ENCODE measurements at places on chromosomes 3 and 15.
A peak's percentile ranks its signal among the peaks of the same experiment; 100 is the strongest.

GRCh38 chr15:41438206-41438605, 21.3 kb downstream of the RTF1 start:
- DNase-seq: no peak

DNA sequence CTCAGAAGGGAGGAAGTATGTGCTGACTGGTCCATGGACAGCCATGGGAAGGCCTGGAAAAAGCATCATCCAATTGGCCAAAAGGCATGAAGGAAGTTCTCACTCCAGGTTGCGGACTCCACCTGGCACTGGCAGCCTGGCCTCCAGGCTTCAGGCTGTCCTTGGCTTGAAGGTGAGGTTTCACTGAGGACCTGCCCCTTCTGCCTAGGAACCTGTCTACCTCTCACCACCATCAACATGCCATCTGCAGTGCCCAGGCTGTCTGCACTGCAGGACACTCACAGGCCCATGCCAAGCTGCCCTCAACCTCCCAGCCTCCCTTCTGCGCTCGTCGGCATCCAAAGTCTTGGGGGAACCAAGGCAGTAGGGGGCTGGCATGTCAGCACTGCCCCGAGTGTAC, 51.1 kb downstream of the CEP70 start:
- DNase-seq: no peak

- DNase-seq: no peak
Observed at GRCh38 chr15:74613089-74613952, 2.3 kb upstream of the CLK3 start.

- DNase-seq: no peak
Observed at GRCh38 chr3:150412561-150413231, 4.6 kb downstream of the TSC22D2 start.

DNA sequence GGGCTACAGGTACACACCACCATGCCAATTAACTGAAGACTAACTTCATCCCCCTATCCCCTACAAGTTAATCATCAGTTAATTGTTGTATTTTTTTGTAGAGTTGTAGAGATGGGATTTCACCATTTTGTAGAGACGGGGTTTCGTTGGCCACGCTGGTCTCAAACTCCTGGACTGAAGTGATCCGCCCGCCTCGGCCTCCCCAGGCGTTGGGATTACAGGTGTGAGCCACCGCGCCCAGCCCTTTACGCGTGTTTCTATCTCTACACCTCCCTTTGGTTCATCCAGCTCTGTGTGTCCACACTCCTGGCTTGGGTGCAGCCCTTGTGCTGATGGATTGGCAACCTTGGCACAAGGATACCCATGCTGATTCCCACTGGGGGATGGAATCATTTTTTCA, 258.8 kb downstream of the FAM43A start:
- no peak for DNase-seq

- DNase-seq: peak; percentile 86
Observed at GRCh38 chr15:41513506-41514227, at the start of gene LTK. LTK (minus strand) TSS chr15:41513827; CDS start chr15:41513709, 118 bp downstream.

- DNase-seq: peak; percentile 93
Observed at GRCh38 chr3:138935863-138936740, 10.8 kb downstream of the FOXL2 start.

DNA sequence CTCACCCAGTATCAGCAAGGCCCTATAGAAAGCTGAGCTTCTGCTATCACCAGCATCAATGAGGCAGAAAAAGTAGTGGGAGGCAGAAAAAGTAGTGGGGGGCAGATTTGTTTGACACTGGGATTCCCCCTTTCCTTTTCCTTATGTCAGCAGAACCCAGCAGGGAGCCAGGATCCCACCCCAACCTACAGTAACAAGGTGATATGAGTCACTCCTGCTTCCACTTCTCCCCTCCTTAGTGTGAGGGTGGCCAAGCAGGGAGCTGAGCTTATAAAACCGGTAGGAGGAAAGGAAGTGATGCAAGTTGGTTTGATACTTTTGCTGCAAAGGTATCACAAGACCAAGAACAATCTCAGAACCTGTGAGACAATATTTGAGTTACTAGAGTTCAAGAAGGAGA, 128.7 kb downstream of the SCAPER start:
- DNase-seq: no peak

GRCh38 chr3:179610066-179610465, 5.5 kb downstream of the NDUFB5 start:
- DNase-seq: no peak

- DNase-seq: no peak
Observed at GRCh38 chr15:41876007-41876406, 17.8 kb downstream of the SPTBN5 start.

GRCh38 chr15:76991741-76992645, 2.9 kb upstream of the PSTPIP1 start:
- no peak for DNase-seq

DNA sequence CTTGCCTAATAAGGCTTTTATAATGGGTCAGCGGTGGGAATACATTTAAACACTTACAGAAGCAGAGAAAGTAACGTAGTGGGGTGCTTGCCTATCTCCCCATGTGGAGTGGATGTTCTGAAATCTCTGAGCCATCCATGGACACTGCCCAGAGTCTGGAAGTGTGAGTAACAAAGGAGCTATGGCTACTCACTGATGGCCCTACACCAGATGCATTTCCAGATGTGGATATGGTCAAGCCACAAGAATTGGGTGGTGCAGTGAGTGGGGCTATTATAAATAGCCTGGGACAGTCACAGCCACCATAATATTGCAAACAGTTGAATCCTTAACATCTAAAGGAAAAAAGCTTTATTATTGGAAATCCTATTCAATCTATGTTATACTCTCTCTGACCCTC, 96.6 kb downstream of the CGNL1 start:
- DNase-seq: no peak

DNA sequence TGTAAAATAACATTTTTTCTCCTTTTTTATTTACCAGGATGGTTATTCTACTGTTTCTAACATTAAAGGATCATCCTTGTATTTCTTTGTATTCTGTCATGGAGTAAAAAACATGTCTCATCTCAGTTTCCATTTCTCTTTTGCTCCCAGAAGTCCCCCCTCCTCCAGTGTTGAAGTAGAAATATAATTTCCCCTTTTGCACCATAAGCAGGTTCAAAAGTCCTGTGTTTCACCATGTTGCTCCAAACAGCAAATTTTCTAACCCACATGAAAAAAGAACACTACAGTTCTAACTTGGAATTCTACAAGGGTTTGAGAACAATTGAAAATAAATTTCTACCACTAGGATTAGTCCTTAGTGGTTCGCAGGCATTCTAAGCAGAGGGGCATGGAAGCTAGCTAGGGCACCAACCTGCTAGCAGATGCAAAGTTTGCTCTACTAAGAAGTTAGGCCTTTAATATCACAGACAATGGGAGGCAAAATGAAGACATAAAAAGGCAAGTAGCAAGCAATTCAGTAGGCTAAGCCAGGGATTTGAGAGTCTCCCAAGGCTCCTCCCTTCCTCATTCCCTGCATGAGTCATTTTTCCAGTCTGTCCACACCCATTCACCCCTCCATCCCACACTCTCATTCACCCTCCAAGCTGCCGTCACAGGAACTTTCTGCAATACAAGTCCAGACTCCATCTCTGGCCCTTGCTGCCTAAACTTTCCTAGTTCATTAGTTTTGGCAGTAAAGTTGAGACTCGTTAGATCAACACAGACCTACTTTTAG, 2.3 kb upstream of the MBNL1 start:
- DNase-seq: no peak

GRCh38 chr15:66877477-66878271, 175.6 kb downstream of the SMAD6 start:
- no peak for DNase-seq

GRCh38 chr3:53833700-53834099, 12.5 kb downstream of the CHDH start:
- DNase-seq: no peak

DNA sequence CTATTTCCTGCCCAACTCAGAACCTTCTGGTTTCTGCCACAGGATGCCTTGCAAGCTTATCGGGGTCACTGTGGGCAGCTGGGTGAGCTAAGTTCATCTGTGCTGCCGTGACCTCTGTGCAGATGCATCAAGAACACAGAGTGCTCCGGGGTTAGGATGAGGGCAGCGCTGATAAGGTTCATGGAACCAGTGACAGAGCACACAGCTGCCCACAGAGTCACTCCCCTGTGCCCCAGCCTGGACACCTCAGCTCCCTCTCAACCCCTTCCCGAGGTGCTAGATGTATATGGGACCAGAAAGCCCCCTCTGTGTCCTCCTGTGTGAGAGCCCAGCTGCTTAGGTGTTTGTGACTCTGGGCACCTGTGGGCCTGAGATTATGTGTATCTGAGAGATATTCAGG, 15.8 kb upstream of the ALAS1 start:
- DNase-seq: no peak

DNA sequence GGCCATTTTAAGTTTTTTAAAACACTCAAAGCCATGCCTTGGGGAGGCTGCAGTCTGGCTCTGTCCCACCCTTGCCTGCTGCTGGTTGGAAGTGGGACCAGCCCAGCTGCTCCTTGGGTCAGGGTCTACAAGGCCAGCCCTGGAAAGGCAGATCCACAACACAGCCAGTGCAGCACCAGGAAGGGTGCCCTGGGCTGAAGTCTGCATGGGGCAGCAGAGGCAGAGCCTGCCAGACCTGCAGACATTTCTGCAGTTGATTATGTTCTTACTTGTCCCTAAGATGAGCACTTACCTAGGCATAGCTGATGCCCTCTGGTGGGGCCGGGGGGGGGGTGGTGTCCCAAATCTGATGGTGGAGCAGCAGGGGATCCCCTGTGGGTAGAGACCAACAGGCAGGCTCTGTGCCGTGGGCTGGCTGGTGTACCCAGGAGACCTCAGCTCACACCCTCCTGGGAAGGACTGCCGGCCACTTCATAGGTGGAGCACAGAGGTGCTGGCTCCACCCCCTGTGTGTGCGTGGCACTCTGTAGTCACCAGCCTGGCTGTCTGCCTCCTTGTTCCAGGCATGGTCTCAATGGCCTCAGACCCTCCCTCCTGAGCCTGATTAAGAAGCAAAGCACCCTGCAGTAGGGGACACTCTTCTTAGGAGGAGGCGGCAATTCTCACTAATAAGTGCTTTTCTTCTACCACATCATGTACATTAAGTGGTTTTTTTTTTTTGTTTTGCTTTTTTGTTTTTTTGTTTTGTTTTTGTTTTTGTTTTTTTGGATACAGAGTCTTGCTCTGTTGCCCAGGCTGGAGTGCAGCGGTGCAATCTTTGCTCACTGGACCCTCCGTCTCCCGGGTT, 97.4 kb upstream of the KLF13 start:
- no peak for DNase-seq

GRCh38 chr3:192637803-192638202, 89.5 kb downstream of the FGF12 start:
- no peak for DNase-seq
